ENCODE measurements at places on chromosomes 4 and X.

- no peak for DNase-seq
Observed at GRCh38 chr4:137029026-137029425, 503.3 kb downstream of the PCDH18 start.

DNA sequence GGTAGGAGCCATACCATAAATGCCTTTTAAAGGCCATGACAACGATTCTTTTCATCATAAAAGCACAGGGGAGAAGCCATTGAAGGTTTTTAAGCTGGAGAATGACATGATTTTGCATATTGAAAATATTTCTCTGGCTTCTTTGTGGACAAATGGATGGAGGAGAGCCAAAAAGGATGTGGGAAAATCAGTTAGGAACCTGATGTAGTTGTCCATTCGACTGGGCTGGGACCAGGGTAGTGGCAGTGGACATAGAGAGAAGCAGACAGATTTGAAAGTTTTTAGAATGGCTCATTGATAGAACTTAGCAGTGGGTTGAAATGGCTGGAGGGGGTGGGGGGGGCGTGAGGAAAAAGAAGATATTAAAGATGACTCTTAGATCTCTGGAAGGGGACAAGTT is 19.7 kb upstream of the MSN start:
- no peak for DNase-seq

GRCh38 chr4:3856604-3857204 is 90.5 kb downstream of the ADRA2C start:
- no peak for DNase-seq

DNA sequence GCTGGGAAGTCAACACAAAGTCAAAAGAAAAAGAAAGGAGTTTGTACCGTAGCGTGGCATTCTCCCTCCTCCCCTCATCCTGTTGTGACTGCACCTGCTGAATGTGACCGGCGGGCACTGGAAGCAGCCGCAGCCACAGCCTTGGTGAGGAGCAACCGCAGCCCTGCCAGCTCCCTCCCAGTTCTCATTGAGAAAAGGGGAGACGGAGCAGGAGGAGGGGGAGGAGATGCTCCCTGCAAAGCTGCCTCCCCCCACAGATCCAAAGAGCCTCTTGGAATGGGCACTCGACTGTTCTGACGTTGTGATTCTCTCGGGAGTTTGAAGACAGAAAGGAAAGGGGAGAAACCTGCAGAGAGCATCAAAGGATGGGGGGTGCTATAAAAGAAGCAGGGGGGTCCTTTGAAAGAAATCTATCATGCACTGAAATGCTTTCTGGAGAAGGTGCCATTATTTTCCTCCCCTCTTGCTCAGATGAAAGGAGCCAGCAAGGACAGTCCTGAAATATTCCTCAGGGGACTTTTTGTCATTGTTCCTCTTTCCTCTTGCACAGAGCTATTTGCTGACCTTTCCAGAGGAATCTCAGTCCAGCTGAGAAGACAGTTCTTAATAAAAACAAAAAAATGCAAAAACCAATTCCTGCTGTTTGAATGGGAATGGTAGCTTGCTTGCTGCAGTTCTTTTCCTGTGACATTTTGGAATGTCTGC is 429.7 kb downstream of the MAPK10 start:
- DNase-seq: no peak

DNA sequence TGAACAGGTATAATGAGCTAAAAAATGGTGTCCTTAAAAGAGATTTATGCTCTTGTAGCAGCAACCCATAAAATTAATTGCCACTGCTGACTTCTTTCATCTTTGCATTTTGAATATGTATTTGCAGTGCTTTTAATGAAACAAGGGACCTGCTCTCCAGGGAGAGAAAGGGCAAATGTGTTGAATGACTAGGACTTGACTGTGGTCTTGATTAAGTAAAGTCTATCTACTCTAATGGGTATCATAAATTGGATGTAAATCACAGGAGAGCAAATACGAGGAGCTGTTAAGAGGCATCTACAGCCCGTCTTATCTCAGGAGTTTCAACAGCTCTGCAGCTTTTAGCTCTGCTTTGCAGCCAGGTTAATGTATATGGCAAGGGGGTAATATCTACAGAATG is 216.4 kb downstream of the PALLD start:
- DNase-seq: no peak

GRCh38 chr4:76458297-76458696 is 23.3 kb downstream of the SHROOM3 start:
- DNase-seq: no peak

- no peak for DNase-seq
Observed at GRCh38 chr4:14568351-14568750, 433.9 kb upstream of the CPEB2 start.

- no peak for DNase-seq
Observed at GRCh38 chr4:113434247-113434587, 327.3 kb downstream of the CAMK2D start.

- DNase-seq: no peak
Observed at GRCh38 chr4:4385729-4386295, 1.1 kb upstream of the NSG1 start.

DNA sequence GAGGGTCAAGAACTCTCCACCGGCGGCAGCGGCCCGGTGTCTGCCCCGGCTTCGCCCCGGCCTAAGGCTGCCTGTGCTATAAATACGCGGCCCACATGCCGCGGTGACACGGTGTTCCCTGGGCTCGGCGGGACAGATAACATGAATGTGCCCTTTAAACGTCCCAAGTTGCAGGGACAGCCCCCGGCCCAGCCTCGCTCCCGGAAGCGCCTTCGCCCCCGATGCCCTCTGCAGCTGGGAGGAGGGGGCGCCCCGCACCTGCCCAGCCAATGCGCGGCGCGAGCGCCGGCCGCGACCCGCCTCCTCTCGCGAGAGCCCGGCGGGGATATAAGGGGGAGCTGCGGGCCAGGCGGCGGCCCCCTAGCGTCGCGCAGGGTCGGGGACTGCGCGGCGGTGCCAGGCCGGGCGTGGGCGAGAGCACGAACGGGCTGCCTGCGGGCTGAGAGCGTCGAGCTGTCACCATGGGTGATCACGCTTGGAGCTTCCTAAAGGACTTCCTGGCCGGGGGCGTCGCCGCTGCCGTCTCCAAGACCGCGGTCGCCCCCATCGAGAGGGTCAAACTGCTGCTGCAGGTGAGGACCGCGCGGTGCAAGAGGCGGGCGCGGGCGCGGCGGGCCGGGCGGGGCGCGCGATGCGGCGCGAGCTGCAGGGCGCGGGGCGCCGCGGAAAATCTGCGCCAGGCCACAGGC is at the start of gene SLC25A4:
Gene SLC25A4, plus strand, starts transcription at position 355 of the 689 bp plus-strand sequence. Its CDS starts 107 bp downstream, at position 462.
- peak; percentile 24 for DNase-seq

DNA sequence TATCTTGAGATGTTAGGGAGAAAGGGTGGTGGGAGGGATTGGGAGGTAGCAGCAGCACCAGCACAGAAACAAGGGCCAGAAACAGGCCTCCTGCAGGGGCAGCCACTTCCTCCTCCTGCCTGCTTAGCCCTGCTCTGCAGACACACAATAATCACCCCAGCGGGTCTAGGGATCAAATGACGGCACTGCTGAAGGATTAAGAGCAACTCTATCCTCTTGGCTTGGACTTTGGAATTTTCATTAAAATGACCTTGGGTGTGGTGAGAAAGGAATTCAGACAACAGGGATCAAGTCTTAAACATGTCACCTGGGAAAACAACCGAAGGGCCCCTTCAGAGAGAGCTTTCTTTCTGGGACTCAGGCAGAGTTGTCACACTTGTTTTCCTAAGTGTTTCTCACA is 353.4 kb downstream of the SPRY1 start:
- DNase-seq: no peak

GRCh38 chrX:111088628-111089027 is 7.4 kb upstream of the PAK3 start:
- no peak for DNase-seq

DNA sequence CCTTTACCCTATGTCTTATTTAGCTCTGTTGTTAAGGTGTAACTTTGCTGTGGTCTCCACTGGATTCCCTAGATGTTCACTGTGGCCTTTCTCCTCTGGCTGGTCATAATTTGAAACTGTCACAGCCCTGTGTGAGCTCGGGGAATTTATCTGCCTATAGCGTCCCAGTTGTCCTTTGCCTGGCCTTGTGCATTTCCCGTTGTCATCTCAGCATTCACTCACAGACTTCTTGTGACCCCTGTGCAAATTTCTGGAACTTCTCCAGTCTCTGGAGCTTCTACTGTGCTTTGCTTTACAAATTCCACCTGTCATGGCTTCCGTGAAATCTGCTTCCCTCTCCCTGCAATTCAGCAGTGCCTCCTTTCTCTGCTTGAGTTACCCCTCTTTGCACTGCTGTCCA is 106.7 kb downstream of the WWC2 start:
- no peak for DNase-seq

DNA sequence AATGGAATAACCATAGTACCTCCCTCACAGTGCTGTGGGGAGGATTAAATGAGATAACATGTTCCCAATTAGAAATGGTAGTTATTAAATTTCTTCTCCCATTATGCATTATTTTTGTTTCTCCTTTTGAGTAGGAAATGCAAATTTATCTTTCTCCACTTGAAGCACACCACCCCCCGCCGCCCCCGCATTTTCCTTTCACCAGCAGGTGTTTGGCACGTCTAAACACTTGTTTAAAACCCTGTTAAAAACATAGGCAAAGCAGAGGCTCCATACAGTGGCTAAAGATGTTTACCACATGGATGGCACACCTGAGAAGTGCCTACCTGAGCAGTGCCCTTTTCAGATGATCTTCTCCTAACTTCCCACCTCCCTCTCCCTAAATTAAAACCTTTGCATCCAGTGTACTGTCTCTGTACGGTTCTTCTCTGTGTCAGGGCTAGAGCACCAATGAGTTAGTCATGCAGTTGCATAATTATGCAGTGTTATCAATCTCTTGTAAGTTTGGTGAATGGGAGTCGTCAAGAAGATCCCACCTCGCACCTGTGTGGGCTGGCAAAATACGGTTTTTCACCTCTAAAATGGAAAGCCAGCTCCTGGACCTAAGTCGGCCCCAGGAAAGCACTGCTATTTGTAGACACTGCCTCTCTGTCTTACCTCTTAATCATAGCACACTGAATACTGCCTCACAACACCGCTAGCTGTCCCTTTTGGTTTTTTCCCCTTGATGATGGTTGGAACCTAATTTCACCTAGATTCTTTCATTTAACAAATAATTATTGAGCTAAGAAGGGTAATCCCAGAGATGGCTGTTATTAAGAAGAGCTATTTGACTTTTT is 122.0 kb downstream of the CT47B1 start:
- DNase-seq: no peak

- no peak for DNase-seq
Observed at GRCh38 chrX:50161127-50161526, 39.7 kb downstream of the AKAP4 start.

DNA sequence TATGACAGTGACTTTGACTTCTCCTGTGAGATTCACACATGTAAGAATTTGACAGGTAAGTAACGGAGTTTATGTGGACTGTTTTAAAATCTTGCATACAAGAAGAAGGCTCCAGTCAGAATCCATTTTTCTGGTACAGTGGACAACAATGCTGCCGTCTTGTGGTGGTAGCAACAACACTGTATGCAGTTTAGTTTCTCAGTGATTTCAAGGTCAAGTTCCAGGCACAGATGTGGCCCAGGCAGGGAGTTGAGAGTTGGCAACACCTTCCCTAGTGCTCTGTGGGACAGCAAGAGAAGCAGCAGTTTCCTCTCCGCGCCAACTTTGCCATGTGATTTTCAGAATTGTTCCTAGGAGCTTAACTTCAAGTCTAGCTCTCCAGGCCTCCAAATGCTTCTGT is 56.0 kb upstream of the STPG2 start:
- no peak for DNase-seq

DNA sequence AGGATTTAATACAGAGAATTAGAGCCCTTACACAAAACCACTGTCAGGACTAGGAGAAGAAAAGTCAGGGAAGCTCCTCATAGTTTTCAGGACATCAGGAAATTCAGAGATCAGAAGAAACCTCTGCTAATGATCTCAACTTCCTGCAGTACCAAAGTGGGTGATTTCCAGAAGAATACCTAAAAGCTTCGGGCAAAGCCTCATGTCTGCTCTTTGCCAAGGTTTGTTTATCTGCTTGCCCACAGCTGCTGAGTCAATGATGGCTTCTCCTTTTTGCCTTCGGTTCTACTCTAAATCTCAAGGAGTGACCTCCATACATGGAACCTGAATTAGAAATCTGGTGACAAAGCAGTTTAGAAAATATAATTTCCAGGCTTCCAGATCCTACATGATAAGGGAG is 68.4 kb downstream of the USP38 start:
- DNase-seq: no peak

- no peak for DNase-seq
Observed at GRCh38 chrX:154918060-154918483, 31.9 kb downstream of the F8A1 start.

DNA sequence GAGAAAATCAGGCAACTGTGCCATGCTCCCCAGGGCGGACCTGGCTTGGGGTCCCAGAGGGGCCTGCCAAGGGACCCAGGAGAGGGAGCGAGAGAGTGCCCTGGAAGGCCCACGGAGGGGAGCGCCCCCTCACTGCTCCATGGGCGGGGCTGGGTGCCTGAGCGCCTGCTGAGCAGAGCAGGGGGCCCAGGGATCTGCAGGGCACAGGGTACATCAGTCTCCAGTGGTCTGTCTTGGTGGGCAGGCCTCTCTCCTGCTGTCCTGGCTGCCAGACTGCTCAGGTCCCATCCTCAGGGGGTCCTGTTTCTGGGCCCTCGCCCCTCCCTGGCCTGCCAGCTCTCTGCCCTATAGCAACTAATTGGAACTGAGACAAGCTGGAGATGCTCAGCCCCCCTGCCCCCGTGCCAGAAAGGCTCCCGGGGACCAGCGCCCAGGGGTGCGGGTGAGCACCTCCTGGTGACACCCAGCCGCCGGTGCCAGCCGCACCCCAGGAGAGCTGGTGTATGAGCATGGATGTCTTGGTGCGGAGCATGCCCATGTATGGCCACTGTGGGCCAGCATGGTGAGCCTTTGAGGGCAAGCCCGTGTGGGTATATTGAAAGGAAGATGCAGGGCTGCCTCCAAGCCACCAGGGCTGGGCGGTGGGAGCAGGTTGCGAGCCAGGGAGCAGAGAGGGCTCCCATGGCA is 1.3 kb downstream of the BGN start:
- no peak for DNase-seq

DNA sequence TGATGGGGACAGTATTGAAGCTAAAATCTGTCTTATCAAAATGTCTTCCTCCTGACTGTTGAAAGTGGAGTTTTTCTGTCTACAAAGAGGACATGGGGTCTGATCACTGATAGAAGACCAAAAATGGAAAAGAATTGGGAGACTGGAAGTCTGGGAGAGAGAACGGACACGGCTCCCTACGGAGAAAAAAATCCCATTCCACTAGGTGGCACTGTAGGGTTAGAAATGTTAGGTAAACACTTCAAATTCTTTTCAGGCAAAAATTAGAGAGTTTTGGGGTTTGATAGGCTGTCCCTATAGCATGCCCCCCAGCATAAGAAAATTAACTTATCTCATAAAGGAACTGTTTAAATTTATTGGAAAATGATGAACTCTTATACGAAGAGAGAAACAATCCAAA is 200.5 kb downstream of the FAM133A start:
- no peak for DNase-seq
